Gastroesophageal sphincter (tissue), 4 donors: ENCODE measurements at places on chromosomes 2 and 18. TPM values are rescaled to one million over a fixed set of nuclear protein-coding genes. Genes with fewer than 3 reads are reported as not detected.
A peak's percentile ranks its signal among the peaks of the same experiment; 100 is the strongest.

The CYP27C1 gene
- total RNA-seq, result 0.52 TPM

DNA sequence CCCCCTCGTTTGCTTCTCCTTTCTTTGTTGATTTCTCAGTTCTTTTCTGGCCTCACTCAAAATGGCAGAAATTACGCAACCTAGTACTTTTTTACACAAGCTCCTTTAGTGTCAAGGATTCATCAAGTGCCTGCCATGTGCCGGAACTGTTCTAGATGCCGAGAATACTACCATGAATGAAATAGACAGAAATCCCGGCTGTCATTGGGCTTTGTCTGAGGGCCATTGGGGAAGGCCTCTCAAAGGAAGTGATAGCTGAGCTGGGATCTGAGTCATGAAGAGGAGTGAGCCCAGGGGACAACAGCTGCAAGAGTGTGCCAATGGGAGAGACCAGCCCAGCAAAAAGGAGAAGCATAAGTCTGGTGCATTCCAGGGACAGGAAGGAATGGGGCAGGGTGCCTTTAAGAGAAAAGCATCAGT lies 34.3 kb upstream of the PPP1CB start:
- ATAC-seq, result peak; percentile 64

DNA sequence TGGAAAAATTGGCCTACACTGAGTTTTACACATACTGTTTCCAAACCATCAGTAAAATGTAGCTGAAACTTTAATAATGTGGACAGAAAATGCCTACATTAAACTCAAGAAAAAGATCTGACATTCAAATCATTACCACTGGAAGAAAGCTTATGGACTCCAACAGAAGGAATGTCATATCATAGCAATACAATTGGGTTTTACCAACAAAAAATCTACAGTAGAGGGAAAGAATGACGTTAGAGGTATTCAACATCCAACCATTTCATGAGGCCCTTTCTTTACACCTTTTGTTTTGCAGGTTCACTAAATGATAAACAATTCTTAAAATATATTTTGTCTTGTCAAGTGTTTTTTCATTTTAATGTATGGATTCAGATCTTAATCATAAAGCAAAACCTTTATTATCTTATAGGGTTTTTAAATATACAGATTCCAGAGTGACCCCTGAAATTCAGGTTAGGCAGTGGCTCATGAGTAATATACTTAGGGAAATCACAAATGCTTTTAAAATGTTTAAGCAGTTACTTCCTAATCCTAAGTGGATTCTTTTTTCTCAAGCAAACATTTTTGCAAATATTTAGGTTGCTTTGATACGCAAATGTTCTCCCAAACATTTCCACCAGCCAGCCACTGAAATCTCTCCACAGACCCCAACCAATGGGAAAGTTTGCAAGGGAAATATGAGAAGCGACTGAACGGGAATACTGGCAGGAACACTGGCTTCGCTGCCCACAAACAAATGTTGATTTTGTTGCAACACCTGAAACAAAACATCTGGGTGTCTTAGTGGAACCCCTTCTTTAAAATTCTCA lies 168.7 kb downstream of the TCF4 start:
- ATAC-seq, result no peak

GRCh38 chr2:217430916-217431576 lies 571.2 kb upstream of the TNP1 start:
- no peak for ATAC-seq

DNA sequence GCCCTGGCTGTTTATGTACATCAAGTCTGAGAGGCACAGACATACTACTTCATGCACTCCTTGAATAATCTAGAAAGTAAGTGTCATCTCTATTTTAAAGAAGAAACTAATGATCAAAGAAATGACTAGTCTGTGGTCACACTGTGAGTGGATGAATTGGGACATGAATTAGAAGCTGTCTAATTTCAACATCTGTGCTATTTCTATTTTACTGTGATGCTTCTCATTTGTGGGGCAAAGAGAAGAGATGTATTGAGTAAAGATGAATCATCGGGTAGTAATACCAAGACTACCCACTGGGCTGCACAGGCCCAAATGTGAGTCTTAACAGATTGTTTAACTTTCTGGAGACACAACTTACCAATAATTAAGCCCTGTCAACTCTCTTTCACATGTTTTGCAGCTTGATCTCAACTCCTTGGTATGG lies 42.4 kb upstream of the MTIF2 start:
- ATAC-seq, result no peak

GRCh38 chr18:23311351-23312121 lies 141.6 kb upstream of the RIOK3 start:
- ATAC-seq, result no peak

DNA sequence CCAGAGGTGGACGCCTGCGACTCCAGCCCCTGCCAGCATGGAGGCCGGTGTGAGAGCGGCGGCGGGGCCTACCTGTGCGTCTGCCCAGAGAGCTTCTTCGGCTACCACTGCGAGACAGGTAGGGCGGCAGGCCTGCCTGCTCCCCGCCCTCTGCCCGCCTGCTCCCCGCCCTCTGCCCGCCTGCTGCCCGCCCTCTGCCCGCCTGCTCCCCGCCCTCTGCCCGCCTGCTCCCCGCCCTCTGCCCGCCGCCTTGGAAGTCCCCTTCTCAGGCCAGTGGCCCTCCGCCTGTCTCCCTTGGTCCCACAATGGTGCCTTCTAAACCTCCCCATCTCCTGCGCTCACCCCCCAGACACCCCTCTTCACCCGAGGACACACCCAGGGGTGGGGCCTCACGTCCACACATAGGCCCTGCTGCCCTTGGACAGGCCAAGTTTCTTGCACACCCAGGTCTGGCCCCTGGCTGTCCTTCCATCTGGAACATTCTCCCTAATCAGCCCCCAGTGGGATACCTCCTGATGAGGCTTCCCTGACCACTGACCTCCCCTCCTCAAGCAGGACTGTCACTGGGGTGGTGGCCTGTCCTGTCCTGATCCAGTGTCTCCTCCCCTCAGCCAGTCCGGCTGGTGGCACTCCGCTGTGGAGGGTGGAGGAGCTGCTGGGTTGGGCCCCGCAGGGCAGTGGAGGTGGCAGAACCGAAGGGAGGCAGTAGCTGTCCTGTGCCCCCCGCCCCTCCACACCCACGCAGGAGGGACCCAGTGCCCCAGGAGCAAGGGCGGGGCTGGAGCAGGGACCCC lies 37.9 kb downstream of the MTERF4 start:
- ATAC-seq, result no peak

GRCh38 chr2:241996100-241996499 lies 126.6 kb downstream of the RTP5 start:
- ATAC-seq, result no peak

The SULT1C4 gene
- 8.1 TPM for total RNA-seq

DNA sequence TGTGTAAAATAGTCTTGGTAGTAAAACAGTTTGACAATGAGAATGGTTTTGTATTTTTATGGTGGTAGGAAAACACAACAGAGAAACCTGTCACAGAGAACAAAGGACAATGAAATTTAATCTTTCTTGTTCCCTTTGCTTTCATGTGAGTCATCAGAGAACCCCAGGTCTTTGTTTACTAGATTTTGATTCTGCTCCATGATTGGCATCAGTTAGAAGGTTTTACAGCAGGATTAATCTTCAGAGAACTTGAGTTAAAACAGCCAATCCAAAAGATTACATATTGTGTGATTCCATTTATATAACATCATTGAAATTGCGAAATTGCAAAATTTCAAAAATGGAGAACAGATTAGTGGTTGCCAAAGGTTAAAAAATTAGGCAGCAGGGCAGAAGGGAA lies 2.5 kb downstream of the APLF start:
- ATAC-seq, result no peak
